ENCODE measurements at places on chromosomes 7 and 10.

DNA sequence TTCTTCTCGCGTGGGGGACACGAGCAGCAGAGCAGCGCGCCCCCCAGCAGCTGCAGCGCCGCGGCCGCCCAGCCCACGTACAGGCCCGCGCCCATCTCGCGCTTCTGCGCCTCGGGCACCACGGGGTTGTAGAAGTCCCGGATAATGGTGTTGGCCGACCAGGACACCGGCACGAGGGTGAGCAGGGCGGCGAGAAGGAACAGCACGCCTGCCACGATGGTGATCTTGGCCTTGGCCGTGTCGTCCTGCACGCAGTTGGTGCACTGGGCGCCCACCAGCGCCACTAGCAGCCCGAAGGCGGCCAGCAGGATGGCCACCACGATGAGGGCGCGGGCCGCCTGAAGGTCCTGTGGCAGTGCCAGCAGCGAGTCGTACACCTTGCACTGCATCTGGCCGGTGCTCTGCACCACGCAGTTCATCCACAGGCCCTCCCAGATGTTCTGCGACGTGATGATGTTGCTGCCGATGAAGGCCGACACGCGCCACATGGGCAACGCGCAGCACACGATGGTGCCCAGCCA, 529 bp downstream of the CLDN3 start:
- no peak for DNase-seq

GRCh38 chr7:24898691-24899090, 81.3 kb downstream of the OSBPL3 start:
- no peak for DNase-seq

DNA sequence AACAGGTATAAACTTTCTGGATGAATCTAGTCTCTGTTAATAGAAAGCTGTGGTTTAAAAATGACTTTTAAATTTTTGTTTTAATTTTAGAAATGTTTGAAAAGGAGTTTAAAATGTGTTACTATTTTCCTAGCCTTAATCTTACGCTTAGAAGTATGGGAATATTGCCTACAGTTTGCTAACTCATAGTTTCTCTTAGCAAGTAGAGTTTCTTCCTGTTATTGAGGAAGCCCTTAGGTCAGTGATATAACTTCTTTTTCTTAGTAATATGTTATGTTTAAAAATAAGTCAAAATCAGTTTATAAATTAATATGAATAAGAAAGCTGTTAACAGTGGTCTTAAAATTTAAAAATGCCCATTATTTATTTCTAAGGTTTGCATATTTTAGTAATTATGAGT, 3.1 kb downstream of the STARD3NL start:
- DNase-seq, result no peak

- DNase-seq, result no peak
These were observed 203.2 kb upstream of the SHH start for GRCh38 chr7:156015237-156016020.

GRCh38 chr7:15802425-15802824, 115.9 kb upstream of the MEOX2 start:
- DNase-seq, result no peak

DNA sequence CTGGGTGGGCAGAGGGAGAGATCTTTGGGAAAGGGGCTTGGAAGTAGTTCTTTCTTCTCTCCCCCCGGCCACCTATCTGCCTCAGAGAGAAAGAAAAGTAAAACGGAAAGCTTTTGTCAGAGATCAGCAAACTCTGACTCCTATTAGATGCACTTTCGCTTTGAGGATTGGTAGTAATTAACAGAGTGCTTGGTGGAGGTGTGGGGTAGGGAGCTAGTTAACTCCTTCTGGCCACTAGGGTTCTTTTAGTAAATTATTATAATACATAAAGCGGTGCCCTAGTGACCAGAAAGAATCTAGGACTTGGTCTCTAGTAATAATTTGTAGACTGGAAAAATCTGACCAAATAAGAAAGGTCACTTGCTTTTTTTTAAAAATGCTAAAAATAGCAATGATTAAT, 54.6 kb downstream of the CPVL start:
- DNase-seq, result no peak

DNA sequence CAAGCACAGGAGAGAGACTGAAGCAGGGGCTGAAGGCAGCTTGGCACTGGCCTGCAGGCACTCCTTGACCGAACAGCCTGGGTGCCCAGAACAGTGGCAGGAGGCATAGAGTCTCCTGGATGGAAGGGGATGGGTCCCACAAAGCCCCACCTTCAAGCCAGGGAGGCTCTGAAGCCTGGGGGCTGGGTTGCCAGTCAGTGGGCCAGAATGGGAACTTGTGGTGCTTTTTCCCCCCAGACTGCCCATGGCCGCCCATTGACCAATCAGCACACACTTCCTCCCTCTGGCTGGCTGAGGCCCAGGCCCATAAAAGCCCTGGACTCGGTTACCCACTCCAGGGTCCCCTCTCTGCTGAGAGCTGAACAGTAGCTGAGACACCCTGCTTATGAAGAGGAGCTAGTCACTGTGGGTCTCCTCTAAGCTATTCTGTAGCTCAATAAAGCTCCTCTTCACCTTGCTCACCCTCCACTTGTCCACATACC, 109.6 kb downstream of the ELAPOR2 start:
- no peak for DNase-seq

- no peak for DNase-seq
These were observed 46.8 kb downstream of the EXOC4 start for GRCh38 chr7:133299676-133300075.

- peak; percentile 10 for DNase-seq
These were observed 22.7 kb downstream of the ANK3 start for GRCh38 chr10:60367024-60367423.

- DNase-seq, result no peak
These were observed 11.5 kb upstream of the GARS1 start for GRCh38 chr7:30583181-30583580.

DNA sequence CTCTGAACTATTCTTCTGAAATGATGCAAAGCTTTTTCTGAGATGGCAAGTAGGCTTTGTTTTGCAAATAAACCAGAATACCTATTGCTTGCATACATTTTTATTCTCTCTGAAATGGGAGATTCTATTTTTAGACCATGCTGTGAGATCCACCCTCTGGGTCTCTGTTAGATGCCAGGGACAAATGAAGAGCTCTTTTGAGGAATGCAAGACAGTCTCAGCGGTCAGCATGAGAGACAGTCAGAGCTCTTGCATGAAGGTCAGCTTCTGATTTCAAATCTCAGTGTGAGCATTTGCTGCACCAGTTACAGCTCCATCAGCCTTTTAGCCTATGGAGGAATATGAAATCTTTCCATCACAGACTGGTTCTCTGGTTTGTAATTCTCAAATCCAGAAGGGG, 429.9 kb upstream of the KLF6 start:
- no peak for DNase-seq

DNA sequence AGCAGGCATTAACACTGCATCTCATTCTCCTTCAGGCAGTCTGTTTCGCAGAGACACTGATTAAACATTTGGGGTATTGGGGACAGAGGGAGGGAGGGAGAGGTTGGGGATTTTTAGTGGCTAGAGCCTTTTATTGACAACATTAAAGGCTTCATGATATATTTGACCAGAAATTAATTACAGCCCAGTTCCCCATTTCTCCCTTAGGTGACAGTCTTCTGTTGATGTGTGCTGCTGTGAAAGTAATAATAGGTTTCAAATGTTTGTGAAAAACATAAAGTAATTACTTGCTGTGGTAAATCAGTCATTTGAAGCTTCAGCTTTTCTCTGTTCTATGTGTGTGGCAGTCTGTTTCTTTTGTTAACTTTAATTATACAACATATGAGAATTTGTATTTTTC, 105.3 kb upstream of the LRGUK start:
- no peak for DNase-seq

- no peak for DNase-seq
These were observed 675.6 kb upstream of the POT1 start for GRCh38 chr7:125605241-125605640.

DNA sequence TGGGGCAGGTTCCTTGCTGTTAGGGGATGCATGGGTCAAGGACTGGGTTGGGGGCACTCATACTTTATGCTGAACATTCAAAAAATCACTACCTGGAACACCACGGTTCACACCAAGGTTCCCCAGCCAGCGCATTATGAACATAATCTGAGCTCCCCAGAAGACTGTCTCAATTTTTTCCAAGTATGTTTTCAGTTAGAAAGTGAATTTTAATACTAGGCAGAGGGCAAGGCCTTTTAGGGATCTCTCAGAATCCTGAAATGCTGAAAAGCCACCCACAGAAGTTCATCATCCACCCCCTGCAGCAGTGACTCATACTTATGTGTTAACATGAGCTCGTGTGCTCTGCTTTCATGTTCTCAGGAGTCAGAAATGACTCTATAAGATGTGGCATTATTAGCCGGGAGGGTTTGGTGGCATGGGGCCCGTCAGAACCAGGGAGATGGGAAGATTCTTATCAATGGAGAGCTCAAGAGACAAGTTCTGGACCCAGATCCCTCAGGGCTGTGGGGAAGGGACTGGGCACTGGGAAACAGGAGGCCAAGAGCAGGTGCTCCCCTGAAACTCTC, 185.2 kb upstream of the ITGB1 start:
- DNase-seq, result no peak

DNA sequence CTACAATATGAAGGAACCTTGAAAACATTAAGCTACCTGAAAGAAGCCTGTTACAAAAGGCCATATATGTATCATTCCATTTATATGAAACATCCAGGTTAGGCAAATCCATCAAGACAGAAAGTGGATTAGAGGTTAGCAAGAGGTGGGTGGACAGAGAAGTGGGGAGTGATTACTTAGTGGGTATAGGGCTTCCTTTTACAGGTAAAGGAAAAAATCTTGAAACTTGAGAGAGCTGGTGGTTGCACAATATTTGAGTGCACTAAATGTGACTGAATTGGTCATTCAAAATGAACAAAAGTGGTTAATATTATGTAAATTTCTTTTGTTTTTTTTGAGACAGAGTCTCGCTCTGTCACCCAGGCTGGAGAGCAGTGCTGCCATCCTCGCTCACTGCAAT, 119.4 kb upstream of the KIF5B start:
- no peak for DNase-seq

GRCh38 chr7:76281706-76282343, 20.6 kb upstream of the HSPB1 start:
- DNase-seq, result no peak

GRCh38 chr7:116811768-116812167, 50.6 kb upstream of the CAPZA2 start:
- DNase-seq, result no peak

DNA sequence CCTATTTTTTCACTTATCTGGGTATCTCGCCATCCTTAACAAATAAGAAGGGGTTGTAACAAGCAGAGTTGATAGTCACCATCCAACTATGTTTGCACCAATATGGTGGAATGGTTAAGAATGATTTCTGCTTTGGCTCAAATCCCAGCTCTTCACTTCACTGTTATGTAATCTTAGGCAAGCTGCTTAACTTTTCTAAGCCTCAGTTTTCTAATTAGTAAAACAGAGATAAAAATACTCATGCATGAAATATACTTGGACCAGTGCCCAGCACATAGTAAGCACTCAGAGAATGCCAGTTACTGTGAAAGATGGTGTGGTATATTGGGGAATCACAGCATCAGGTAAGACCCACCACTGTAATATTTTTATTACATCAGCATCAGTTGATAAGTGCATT, 33.6 kb downstream of the ABCB1 start:
- DNase-seq, result no peak

GRCh38 chr7:28224675-28225074, 44.1 kb upstream of the JAZF1 start:
- DNase-seq, result no peak

DNA sequence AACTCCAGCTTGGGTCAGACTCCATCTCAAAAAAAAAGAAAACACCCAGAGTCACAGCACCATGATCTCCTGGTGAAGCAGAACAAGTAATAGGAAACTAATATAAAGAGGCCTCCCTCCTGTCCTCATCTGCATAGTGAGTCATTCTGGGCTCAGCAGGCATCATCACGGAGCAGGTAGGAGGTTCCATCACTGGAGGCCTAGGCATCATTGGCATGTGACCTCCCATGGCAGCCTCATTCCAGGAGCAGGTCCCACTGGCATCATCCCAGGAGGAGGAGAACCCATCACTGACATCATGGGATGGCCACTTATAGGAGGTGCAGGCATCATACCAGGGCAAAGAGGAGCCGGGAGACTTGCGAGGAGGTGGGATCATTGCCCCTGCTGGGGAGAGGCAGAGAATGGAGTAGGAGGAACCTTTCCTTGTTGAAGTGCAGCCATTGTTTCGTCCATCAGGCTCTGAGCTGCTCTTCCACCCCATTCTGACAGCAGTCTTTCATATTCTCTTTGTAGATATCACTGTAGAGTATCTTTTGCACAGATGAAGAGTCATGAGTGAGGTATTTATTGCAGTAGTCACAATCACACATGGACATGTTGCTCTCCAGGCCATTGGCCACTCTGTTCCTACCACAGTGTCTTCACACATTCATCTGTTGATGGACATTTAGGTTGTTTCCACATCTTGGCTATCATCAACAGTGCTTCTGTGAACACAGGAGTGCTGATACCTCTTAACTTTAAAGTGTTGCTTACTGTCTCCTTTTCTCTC, 73.8 kb downstream of the OSBPL3 start:
- no peak for DNase-seq

DNA sequence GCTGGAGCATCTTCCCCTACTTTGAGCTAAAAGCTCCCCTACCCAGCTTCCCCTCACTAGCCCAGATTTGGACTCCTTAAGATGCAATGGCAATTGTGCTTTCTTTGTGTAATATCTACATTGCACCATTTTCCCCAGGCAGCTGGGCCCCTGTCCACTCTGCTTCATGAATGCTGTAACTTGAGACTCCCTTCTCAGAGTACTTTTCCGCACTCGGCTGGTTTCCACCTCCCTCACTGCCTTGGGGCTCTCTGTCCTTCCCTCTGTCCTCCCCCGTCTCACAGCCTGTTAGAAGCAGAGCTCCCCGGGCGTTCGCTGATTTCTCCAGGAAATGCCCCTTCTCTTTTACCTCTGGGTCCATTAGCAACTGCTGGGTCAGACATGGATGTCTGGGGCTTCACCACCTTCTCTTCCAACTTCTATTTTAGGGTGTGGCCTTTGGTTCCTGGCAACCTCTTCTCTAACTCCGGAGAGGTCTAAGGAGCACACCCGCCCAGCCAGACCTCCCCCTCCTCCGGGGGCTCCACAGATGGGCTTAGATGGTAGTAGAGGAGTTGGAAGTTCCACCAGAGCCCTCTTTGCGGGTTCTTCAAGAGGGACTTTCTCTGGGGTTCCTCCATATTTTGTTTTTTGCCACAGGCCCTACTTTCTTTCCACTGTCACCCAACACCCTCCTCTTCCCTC, 2.9 kb upstream of the TMEM72 start:
- DNase-seq, result no peak

DNA sequence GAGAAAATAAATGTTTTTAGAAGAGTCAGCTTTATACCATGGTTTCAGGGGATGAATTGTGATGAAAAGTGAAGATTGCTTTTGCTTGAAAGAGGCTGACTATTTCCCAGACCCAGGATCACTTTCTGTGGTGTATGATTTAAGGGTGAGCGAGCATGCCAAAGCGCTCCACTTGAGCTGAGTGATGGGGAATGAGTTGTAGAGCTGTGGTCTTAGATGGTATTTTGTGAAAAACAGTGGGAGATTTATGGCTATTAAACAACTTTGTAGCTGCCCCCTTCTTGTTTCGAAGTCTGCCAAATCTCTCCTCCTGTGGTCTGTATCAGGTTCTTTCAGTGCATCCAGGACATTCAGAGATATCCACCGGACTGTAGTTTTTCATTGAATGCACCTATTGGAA, 888.2 kb downstream of the LRMDA start:
- no peak for DNase-seq

GRCh38 chr7:126472825-126473224, 779.9 kb downstream of the GRM8 start:
- DNase-seq, result no peak

- DNase-seq, result no peak
These were observed 101.6 kb downstream of the RNF133 start for GRCh38 chr7:122597277-122597676.
